ENCODE measurements at places on chromosomes 5 and 9.

DNA sequence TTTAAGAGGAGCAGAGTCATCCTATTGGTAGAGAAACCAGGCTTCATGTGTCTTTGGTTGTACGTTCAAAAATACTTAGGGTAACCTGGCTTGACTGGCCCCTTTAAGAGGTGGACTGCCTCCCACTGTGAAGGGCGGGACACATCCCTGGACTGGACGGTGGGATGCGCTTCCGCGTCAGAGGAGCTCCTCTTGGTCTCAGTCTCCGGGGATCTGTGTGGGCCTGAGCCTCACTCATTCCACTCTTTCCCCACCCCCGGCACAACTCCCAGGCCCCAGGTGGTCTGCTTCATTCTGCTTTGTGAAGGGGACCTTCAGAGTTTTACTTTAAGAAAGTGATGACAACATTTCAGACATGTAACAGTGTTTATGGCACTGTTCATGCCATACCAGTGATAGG, 601.1 kb downstream of the IRX1 start:
- no peak for DNase-seq

GRCh38 chr5:92268343-92268742, 885.2 kb upstream of the ARRDC3 start:
- DNase-seq = no peak

DNA sequence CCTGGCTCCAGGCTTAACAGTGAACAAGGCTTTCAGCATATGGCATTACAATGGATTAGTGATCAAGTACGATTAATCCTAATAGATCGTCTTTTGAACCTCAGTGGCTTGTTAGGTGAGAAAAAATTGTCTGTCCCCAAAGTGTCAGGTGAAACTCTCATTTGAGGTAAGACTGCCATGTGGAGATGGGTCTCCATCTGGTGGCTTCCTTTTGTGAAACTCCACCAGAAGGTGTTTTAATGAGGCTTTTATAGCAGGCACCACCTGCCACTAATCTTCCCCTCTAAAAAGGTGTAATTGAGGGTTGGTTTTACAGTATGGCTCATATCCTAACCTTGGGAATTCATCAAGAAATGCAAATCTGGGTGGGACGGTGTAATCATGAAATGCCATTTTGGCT, 471.1 kb upstream of the MPDZ start:
- no peak for DNase-seq

- no peak for DNase-seq
Observed at GRCh38 chr9:97873425-97873824, 20.4 kb downstream of the FOXE1 start.

- DNase-seq = no peak
Observed at GRCh38 chr5:39016587-39017275, 57.5 kb downstream of the RICTOR start.

DNA sequence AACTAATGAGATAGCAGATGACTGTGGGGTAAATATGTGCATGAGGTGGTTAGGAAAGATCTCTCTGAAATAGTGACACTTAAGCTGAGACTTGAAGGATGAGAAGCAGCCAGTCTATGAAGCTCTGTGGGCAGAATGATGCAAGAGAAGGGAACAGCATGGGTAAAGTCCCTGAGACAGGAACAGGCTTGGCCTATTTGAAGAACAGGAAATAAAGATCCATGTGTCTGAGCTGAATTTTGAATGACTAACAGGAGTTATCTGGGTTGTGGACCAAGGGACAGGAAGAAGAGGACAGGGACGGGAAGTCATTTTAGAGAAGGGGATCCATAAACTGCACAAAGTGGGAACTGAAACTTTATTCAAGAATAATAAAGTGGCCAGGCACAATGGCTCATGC, 25.6 kb upstream of the HMGCS1 start:
- DNase-seq = peak; percentile 99

- no peak for DNase-seq
Observed at GRCh38 chr5:181069767-181070491, 29.9 kb downstream of the BTNL9 start.

DNA sequence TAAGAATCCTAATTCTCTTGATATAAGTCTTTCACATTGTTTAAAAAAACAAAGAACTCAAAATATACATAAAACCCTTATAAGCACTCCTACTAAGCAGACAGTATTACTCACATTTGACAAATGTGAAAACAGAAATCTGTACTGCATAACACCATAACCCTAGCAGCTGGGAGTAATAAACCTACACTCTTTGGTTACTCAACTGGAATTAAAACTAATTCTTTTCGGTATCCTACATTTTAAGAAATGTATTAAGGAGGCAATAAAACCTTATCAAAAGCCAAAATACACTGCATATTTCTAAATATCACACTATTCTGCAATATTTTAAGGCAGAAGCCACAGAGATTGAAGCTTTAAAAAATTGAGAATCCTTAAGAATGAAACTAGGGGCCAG, 6.8 kb downstream of the AUH start:
- DNase-seq = no peak

DNA sequence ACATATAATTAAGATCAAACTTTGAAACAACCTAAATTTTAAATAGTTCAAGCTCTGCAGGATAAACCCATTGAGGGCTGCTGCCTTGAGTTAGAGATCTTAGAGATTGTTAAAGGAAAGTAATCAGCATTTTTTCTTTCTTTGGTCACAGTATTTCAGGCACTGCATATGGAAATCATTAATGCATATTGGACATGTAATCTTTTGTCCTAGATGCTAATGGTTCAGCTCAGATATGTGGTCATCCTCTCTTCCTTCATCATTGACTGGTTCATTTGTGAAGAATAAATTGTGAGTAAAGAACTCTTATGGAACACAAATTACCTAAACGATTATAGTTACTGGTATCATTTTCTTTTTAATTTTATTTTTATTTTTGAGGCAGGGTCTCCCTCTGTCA, 82.0 kb upstream of the PRLR start:
- no peak for DNase-seq

- DNase-seq = no peak
Observed at GRCh38 chr5:7494481-7495130, 98.7 kb downstream of the ADCY2 start.

DNA sequence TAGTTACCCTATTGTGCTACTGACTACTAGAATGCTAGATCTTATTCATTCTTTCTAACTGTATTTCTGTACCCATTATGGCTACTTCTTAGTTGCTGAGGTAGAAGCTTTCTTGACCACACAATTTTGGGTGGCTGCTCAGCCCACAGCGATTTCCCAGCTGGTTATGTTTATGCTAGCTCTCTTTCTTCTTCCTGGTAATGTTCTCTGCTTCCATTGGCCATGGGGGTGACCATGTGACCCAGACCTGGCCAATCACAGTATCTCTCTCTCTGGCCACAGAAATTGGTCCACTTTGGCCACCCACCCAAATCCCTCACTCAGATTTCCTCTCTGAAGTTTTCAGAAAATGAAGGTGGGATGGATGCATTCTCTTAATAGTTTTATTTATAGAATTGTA, 427.9 kb upstream of the CLINT1 start:
- no peak for DNase-seq

GRCh38 chr9:136587145-136587943, 41.5 kb upstream of the NOTCH1 start:
- DNase-seq = peak; percentile 92
